ENCODE measurements at places on chromosomes 6 and 20. TPM values are rescaled to one million over a fixed set of nuclear protein-coding genes. Genes with fewer than 3 reads are reported as not detected.

DNA sequence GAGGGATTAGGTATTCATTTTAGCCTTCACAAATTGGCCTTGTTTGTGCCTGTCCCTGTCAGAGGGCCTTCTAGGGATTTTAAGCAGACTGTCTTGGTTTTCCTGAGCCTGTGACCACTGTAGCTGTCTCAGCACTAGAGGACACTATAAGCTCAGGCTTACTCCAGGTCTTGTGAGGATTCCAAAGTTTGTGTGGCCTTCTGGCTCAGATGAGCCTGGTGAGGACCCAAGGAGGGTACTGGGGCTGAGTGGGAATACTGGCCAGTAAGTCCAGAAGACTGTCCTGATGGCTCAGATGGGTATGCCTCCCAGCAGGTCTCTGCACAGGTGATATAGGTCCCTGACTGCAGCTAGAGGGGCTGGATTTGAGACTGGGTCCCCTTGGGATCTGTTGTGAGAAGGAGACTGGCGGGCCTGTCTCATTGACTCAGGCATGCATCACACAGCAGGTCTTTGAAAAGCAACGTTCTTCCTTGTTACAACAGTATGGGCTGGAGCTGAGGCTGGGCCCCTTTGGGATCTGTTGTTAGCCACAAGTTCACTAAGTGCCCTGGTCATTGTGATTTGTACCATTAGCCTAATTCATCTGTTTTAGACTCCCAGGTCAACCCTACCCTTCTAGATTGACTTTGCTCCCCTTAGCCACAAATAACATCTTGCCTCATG lies 26.3 kb upstream of the TFB1M start:
- DNase-seq, result no peak

ZNF311 gene
- 0.97 TPM for total RNA-seq

SLC44A4 gene
- not detected for total RNA-seq

DNA sequence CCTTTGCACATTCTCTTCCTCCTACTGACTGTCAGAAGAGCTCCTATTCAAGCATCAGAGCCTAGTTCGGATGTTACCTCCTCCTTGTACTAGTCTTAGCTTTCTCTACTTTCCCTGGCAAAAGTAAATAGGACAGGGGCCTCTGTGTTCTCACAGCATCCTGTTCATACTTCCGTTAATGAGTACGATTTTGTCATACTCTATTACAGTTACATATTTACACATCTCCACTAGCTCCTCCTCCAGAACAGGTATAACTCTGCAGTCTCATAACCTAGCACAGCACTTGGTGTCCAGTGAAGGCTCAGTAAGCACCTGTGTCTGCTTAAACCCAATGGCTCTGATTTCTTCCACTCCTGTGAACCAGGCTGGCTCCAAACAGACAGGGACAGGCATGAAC lies 7.0 kb downstream of the ELMO2 start:
- no peak for DNase-seq

Measured in activated CD4-positive, alpha-beta T cell treated with anti-CD3 and anti-CD28 coated beads, Interleukin-2, amount 10 ng/mL, durations not matched to agents 24 days and 14 days (primary cell).